Putamen (tissue), 1 donor: ENCODE measurements at places on chromosomes 13 and 19.

- DNase-seq, result no peak
Observed at GRCh38 chr13:100526318-100527000, 62.1 kb downstream of the GGACT start.

- DNase-seq, result no peak
Observed at GRCh38 chr19:1715540-1715939, 37.8 kb upstream of the ONECUT3 start.

DNA sequence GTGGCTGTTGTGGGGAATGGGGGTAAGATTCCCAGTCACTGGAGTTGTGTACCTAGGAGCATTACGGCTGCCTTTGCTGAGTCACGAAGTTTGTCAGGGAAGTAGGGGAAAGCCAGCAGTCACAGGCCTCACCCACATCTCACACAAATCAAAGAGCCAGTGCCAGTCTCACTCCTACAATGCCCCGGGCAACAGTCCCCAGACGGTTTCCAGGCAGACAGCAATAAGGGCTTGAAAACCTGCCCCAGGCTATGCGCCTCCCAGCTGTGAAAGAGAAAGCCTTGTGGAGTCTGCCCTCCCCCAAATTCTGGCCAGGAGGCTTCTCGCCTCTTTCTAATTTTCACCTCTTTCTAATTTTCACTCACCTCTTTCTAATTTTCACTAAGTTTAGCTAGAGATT, 142.3 kb upstream of the EDNRB start:
- no peak for DNase-seq

DNA sequence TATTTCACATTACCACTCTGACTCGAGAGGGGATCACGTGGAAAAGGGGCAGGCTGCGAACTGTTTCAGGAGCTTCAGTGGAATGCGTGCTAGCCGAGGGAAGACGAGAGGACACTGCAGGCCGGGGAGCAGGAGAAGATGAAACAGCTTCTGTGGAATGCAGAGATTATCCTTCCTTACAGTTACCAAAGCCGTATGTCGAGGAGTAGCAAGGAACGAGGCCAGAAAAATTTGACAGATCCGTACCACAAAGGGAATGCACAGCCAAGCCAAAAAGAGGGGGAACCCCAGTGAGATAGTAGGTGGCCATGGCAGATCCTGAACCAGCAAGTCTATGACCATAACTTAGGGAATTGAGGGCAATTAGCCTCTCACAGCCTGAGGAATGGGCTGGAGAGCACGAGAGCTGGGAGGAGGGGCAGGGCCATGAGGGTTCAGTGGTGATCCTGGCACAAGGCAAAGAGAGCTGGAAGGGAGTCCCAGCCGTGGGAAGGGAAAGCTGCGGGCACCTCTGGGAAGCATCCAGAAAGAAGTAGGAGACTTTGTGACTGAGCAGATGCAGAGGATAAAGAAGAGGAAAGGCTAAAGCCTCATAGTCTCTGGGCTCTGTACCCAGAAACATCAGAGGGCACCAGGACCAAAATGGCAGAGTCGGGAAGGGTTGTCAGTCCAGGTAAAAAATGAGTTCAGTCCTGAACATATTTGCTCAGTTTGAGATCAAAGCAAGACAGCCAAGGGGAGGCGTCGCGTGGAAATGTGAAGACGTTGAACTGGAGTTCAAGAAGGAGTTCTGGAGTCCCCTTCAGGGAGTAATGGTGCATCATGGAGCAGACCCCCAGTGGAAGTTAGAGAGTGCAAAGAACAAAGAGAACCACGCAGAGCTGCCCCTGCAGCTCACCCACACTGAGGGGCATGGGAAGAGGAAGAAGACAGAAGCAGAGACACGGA, 5.1 kb downstream of the COL4A1 start:
- no peak for DNase-seq

- DNase-seq, result no peak
Observed at GRCh38 chr19:37466277-37466797, 907 bp downstream of the ZNF569 start.

DNA sequence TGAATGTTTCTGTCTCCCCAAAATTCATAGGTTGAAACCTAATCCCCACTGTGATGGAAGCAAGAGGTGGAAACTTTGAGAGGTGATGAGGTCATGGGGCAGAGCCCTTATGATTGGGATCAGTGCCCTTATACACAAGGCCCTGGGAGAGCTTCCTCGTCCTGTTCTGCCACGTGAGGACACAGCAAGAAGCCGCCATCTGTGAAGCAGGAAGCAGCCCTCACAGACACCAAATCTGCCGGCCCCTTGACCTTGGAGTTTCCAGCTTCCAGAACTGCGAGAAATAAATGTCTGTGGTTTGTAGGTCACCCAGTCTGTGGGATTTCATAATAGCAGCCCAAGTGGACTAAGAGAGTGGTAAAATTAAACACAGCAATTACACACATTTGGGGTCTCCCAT, 737.4 kb downstream of the UQCRFS1 start:
- no peak for DNase-seq

DNA sequence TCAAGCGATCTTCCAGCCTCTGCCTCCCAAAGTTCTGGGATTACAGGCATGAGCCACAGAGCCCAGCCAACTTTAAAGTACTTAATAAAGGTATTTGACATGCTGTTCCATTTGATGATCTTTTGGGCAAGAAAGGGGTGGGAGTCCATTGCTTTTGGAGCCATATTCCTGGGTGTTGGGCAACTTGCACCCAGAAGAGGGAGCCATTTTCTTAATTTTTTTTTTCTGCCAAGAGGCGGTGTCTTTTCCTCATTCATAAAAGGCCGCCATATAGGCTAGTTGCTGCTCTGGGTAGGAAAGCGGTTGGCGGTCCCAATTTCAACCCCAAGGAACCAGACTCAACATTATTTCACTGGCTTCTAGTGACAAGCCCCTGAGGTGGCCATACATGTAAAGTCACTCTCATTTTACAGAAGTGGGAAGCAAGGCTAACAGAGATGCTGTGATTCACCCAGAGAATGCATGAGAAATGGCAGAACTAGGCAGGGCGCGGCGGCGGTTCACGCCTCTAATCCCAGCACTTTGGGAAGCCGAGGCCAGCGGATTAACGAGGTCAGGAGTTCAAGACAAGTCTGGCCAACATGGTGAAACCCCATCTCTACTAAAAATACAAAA, 139.6 kb downstream of the CACNA1A start:
- DNase-seq, result no peak

DNA sequence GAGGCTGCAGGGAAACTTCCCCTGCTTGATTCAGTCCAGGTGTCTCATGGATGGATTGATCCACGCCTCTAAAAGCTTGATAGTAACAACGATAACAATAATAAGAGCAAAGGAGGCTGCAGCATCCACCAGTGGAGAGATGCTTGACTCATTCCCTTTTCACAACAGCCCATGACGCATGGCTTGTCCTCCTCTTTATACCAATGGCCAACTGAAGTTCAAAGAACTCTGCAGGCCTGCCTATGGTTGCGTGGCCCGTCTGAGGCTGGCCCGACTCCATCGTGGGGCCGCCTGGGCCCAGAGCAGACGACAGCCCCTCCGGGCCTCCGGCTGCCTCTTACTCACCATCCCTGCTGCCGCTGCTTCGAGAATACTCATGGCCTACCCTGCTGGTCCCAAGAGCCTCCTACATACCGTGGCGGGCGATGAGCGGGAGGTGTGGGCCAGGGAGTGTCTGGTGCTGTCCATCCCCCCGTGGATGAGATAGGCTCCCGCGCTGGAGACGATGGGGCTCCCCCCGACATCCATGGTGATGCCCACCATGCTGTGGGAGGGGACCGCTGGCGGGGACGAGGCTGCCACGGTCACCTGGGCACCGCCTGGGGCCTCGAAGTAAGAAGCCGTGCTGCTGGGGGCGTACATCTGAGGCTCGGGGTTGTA, 61.8 kb upstream of the RANBP3 start:
- DNase-seq, result no peak

- DNase-seq, result no peak
Observed at GRCh38 chr19:33266974-33267484, 35.3 kb downstream of the CEBPA start.

DNA sequence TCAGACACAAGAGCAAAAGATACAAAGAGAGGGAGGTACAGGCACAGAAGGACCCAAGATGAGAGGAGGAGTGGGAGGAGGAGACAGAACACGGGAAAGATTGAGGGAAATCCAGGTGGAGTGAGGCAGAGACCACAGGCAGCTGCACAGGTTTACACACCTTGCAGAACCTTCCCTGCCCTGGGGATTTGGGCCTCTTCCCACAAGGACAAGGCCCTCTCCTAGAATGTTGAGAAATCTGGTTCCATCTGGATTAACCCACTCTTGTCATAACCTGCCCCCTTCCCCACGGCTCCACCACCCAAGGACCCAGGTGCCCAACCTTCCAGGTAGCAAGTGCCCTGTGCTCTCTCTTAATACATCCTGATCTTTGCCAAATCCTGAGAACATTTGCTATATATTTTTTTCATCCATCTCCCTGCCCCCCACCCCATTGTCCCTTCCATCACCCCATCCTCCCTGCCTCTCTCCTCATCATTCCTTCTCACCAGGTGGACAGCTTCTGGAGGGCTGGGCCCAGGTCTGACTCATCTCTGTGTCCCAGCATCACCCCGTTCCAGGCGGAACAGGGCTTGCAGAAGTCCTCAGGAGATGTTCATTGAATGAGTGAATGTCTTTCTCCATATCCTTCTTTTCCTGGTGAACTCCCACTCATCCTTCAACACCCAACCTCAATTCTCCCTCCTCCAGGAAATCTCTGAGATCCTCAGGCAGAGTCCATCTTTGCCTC, 8.8 kb upstream of the KLK8 start:
- no peak for DNase-seq

DNA sequence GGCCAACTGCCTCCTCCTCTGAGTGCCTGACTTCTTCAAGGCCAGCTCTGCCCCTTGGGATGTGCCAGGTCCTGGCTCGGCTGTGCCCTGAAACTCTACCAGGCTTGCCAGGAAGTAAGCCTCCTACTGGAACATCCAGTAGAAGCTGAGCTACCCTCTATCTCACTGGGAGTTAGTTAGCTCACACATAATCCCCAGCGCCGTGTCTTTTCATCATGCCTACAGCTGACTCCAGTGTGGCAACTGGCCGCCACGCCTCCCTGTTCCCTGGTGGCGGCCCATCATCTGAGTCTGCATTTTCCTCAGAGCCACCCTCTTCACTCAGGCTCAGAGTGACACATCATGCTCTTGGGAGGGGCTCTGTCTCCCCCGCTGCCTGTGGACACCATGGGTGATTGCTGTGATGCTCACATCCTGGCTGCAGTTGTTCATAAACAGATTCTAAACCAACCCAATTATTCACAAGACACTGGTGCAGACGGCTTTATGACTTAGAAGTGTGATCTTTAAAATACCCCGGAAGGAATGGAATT, 131.9 kb upstream of the IRS2 start:
- peak; percentile 3 for DNase-seq

DNA sequence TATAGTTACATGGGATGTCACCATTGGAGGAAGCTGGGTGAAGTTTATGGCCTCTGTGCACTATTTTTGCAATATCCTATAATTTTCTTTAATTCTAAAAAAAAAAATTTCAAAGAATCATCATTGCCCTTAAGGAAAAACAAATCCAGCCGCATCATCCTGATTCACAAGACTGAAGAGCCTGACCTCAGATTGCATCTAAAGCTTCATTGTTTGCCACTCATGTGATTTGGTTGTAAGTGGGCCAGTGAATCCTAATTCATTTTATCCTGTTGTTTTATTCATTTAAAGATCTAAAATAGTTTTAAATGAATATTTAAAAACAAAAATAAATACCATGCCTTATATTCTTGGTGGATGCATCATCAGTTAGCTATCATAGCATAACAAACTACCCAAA, 504.5 kb downstream of the TBC1D4 start:
- peak; percentile 22 for DNase-seq

GRCh38 chr19:7868326-7868670, 5.9 kb downstream of the PRR36 start:
- DNase-seq, result no peak

GRCh38 chr13:57631596-57632275, at the start of gene PCDH17:
Gene PCDH17 (plus strand): TSS chr13:57631744. CDS start chr13:57632547, 803 bp downstream.
- DNase-seq, result peak; percentile 84

DNA sequence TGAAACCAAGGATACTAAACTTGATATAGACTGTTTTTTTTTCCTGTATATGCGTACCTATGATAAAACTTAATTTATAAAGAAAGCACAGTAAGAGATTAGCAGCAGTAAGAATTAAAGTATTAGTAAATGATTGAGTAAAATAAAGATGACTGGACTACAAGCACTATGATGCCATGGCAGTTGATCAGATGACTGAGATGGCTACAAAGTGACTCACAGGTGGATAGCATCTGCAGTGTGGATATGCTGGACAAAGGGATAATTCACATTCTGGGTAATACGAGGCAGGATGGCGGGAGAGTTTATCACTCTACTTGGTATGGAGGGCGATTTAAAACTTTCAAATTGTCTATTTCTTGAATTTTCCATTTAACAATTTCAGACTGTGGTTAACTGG, 11.8 kb downstream of the HTR2A start:
- no peak for DNase-seq

GRCh38 chr13:98951266-98951665, 26.6 kb downstream of the DOCK9 start:
- DNase-seq, result no peak

- DNase-seq, result no peak
Observed at GRCh38 chr13:87669379-87669978, 1.7 kb upstream of the SLITRK5 start.

DNA sequence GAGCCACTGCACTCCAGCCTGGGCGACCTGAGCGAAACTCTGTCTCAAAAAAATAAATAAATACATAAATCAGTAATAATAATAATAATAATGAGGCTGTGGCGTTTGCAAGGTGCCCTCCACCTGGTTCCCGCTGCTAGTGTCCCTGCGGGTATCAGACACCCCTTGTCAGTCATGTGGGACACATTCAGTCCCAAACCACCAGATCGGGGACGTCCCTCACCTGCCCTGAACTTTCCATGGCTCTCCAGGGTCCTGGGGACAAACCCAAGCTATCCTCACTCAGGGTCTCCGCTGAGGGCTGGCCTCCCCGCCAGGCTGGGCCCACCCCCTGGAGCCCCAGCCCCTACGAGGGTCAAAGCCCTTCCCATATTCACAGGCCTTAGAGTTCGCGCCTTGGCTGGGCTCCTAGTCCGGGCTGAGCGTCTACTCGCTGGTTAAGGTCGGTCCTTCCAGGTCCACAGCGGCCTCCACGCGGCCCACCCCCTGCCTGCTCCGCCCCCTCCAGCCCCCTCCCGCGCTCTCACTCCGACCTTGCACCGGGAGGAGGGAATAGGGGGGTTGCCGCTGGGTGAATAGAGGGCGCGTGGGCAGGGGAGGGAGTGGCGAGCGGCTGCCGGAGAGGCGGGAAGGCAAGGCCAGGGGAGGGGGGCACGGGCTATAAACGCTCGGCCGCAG, 349 bp upstream of the KISS1R start:
- DNase-seq, result no peak

- no peak for DNase-seq
Observed at GRCh38 chr13:45416516-45417128, 1.6 kb downstream of the SLC25A30 start.

GRCh38 chr19:10797078-10797477, 38.9 kb downstream of the TMED1 start:
- DNase-seq, result no peak

DNA sequence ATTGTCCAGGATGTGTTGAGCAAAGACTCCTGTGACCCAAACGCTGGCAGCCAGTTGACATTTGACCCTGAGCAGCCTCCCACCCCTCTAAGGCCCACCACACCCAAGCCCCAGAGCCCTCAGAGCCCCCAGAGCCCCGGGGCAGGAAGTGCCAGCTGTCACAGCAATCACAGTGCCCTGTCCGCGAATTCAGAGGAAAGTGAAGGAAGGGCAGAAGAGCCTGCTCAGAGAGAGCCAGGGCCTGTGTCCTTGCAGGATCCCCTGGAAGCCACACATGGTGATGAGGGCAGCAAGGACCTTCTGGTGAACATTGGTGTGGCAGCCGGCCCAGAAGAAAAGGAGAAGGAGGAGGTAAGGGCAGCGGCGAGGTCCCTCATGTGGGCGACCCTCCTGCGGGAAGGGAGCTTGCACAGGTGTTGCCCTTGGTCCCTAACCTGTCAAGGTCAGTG, 63.7 kb downstream of the SPATA13 start:
- no peak for DNase-seq
